ENCODE measurements at places on chromosomes 13 and 19.

DNA sequence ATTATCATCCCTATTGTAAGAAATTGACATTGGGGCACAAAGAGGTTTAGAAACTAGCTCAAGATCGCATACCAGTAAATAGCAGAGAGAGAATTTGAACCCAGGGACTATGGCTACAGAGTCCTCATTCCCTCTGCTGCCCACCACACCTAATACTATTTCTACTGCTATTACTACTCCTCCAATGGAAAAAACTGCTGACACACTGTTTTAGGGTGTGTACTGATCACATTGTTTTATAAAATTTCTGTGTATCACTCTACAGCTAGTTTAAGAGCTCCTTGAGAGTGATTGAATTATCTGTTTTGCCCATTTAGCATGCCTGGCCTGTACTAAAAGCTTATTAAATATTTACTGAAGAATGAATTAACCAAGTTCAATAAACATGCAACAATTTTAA is 552.4 kb downstream of the GPC5 start:
- DNase-seq: no peak

DNA sequence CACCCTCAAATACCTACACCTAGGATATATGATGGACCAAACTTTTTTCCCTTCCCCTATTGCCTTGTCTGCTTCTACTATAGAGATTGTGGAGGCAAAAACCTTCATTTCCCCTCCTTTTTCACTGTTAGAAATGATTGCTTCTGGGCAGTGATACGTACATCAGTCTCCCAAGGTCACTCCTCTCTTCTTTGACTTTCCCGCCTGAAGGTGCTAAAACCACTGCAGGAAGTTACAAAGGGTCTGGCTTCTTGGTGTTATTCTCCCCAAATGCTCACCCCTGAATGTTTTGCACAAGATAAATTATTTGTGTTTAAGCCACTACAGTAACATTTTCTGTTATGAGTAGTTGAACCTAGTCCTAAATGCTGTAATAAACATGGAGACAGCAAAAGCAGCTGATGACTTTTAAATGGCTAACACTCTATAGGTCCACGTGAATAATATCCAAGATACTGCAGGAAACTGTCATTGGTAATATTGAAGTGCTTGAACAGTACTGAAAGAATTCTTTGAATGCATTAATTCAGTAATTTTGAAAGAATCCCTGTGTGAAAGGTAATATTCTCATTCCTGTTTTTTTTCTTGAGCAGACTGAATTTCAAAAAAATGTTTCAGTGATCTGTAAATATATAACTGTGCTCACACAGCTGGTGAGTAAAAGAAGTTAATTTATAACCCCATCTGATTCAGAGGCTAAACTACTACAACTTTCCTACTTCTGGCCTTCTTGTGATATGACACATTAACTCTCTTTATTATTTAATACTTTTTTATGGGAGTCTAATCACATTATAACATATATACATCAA is 865.1 kb downstream of the EFNB2 start:
- no peak for DNase-seq

GRCh38 chr13:74973935-74974879 is 507.8 kb downstream of the TBC1D4 start:
- DNase-seq: no peak

DNA sequence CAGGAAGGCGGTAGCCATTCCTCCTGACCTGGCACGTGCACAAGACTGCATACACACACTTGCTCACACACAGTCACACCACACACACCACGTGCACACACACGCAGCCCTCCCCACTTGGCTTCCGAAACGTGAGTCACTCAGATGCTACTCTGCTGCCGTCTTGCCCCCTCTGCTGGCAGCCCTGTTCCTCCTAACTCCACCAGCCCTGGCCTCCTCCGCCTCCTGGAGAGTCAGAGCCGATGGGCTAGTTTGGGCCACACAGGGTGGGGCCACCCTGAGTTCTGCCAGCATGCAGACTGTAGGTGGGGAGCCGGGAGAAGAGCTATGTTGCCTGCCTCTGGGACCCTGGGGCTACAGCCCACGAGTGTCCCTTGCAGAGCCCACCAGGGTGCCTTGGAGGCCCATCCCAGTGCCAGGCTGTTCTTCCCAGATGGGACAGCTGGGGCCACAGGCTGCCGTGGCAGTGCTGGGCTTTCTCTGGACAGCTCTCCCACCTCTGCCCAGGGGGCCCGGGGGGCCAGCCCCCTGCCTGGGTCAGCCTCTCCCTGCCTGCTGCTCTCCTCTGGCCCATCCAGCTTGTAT is 12.1 kb downstream of the PIN1 start:
- no peak for DNase-seq

- DNase-seq: no peak
Observed at GRCh38 chr19:46493236-46494145, 2.2 kb downstream of the PNMA8B start.

- no peak for DNase-seq
Observed at GRCh38 chr13:53206455-53206854, 177.8 kb downstream of the OLFM4 start.

DNA sequence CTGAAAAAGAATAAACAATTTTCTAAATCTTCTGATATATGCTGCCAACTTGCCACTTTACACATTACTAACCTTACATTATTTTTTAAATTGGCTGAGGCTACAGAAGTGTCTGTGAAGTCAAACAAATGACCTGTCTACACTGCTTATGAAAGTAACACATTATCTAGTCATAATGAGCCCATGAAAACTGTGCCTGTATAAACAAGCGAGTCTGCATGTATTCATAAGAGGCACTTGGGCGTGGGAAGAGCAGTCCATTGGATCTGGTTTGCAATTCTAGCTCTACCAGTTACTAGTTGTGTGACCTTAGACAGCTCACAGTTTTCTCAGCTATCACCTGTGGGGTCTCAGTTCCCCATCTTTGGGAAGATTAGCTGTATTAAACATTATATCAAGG is 3.1 kb downstream of the VPS36 start:
- DNase-seq: no peak

- no peak for DNase-seq
Observed at GRCh38 chr13:22111961-22112360, 441.1 kb downstream of the FGF9 start.

Measured in GM06990 (cell line).